ENCODE measurements at places on chromosomes 1 and 21. TPM values are rescaled to one million over a fixed set of nuclear protein-coding genes. Genes with fewer than 3 reads are reported as not detected.

F3 gene
- total RNA-seq = 184 TPM

OXCT2 gene
- total RNA-seq = 2.0 TPM

SUSD4 gene
- total RNA-seq = 1.1 TPM

DNA sequence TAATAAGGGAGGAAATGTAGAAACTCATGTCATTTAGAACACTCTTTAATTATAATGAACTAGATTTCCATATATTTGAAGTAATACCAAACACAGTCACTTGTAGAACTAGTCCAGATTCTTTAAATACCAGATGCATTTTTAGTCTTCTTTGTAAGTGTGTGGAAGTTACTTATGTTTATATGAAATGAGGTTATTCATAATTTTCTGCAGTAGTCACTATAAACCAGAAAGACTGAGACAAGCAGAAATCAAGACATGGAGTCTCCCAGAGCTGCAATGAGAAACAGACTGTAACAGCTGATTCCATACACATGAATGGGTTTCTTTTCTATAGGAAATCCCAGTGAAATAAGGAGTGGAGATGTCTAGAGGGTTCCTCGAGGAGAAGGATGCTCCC is 216.6 kb upstream of the ZP4 start:
- no peak overlapping the region for H3K4me3 ChIP-seq
- no peak overlapping the region for H3K27ac ChIP-seq
- DNase-seq = no peak
- H3K27me3 ChIP-seq = no peaks in the 10 kb centered on the region
- H3K36me3 ChIP-seq = no peaks in the 10 kb centered on the region
- peaks cover 13% of the 10 kb centered on the region for H3K4me1 ChIP-seq

DNA sequence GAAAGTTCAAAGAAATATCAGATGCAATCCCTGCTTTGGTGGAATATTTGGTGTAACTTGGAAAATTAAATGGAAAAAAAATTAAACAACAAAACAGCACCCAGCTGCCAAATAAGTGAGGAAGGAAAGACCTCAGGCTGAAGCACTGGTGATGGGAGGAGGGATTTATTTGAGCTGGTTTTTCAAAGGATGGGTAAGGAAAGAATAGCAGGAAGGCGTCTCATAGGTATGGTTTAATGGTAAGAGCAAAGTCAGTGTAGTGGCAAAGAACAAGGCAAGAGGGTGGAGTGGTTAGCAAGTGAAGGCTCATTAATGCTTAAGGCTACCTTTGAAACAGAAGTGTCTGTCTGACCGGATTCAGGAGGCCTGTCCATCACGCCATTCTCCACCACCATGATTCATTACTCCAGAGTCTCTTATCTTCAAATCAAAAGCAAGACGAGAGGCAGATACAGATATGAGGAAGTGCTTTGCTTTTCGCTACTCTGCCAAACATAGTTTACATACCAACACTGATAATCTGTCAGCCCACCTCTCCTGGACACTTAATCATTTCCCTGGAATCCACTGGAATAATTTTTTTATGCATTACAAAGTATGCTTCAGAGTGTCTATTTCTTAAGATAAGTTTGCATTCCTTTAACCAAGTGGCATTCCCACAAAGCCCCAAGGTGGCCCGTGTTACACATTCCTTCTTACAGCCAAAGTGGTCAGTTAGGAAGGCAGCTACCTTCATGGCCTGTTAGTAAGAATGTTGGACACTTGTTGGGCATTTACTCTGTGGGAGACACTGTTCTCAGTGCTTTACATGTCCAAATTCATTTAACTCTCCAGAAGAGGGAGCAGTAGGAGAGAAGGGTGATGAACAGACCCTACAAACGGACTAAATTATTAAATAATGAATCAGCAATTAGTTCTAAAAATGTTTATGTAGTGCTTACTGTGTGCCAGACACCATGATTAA is 146.6 kb downstream of the ROR1 start:
- peaks cover 6% of the 10 kb centered on the region for H3K36me3 ChIP-seq
- H3K27me3 ChIP-seq = no peaks in the 10 kb centered on the region
- DNase-seq = peak; percentile 95
- H3K4me3 ChIP-seq = peak overlapping the region; percentile 53

- H3K27ac ChIP-seq = peak overlapping the region; percentile 27
- no peak overlapping the region for H3K4me3 ChIP-seq
- peaks cover 6% of the 10 kb centered on the region for H3K36me3 ChIP-seq
- no peak for DNase-seq
Observed at GRCh38 chr1:183231545-183231944, 45.5 kb downstream of the LAMC2 start.

GRCh38 chr1:6891781-6892579 is 106.7 kb downstream of the CAMTA1 start:
- peaks cover 36% of the 10 kb centered on the region for H3K4me1 ChIP-seq
- no peak overlapping the region for H3K27ac ChIP-seq
- DNase-seq = no peak
- no peak overlapping the region for H3K4me3 ChIP-seq
- H3K27me3 ChIP-seq = no peaks in the 10 kb centered on the region
- no peaks in the 10 kb centered on the region for H3K36me3 ChIP-seq

DNA sequence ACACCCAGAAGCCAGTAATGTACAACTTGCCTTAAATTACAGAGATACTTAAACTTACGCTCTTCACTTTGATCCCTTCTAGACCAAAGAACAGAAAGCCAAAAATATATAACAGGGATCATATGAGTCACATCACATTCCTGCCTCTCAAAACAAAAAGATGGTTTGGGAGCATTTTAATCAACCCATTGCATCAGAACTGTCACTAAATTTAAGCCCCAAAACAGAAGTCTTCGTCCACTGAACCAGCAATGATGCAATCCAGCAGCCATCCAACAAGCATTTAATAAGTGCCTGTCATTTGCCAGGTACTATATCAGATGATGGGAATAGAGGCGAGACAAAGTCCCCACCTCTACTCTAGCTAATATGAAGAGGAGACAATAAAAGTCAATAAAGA is 42.7 kb upstream of the GLIS1 start:
- H3K4me3 ChIP-seq = peak overlapping the region; percentile 6
- peak; percentile 27 for DNase-seq
- H3K36me3 ChIP-seq = peaks cover 11% of the 10 kb centered on the region
- H3K4me1 ChIP-seq = peaks cover 26% of the 10 kb centered on the region
- H3K27me3 ChIP-seq = no peaks in the 10 kb centered on the region

- peaks cover 68% of the 10 kb centered on the region for H3K27me3 ChIP-seq
- no peaks in the 10 kb centered on the region for H3K36me3 ChIP-seq
- no peak overlapping the region for H3K4me3 ChIP-seq
- H3K27ac ChIP-seq = no peak overlapping the region
Observed at GRCh38 chr1:155123801-155124200, 3.9 kb upstream of the EFNA1 start.

DNA sequence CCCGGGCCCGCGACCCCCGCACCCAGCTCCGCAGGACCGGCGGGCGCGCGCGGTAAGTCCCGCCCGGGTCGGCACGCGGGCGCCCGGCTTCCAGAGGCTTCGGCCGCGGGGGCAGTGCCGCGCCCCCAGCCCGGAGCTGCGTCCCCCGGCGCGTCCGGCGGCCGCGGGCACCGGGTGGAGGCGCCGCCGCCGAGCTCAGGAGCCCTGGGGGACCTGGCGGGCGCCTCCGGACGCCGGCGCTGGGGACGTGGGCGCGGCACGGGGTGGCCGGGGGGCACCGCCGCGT is 227 bp downstream of the NBL1 start:
- no peaks in the 10 kb centered on the region for H3K36me3 ChIP-seq
- H3K27ac ChIP-seq = no peak overlapping the region
- H3K4me3 ChIP-seq = no peak overlapping the region
- H3K27me3 ChIP-seq = peaks cover 1% of the 10 kb centered on the region
- peaks cover 54% of the 10 kb centered on the region for H3K4me1 ChIP-seq

DNA sequence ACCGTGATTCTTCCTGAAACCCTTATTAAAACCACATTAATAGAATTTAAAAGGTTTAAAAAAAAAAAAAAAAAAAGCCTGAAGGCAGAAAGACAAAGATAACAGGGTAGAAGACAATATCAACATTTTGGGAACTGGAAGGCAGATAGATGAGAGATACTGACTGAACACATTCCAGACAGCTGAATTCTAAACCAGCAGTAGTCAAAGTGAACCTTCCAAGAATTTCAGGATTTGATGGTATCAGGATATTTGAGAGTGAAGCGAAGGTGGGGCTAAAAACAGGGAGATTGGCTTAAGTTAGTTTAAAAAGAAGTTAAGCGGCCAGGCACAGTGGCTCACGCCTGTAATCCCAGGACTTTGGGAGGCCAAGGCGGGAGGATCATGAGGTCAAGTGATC is 5.3 kb upstream of the CXADR start:
- no peaks in the 10 kb centered on the region for H3K36me3 ChIP-seq
- DNase-seq = no peak
- H3K27me3 ChIP-seq = peaks cover 7% of the 10 kb centered on the region
- peaks cover 16% of the 10 kb centered on the region for H3K4me1 ChIP-seq

DNA sequence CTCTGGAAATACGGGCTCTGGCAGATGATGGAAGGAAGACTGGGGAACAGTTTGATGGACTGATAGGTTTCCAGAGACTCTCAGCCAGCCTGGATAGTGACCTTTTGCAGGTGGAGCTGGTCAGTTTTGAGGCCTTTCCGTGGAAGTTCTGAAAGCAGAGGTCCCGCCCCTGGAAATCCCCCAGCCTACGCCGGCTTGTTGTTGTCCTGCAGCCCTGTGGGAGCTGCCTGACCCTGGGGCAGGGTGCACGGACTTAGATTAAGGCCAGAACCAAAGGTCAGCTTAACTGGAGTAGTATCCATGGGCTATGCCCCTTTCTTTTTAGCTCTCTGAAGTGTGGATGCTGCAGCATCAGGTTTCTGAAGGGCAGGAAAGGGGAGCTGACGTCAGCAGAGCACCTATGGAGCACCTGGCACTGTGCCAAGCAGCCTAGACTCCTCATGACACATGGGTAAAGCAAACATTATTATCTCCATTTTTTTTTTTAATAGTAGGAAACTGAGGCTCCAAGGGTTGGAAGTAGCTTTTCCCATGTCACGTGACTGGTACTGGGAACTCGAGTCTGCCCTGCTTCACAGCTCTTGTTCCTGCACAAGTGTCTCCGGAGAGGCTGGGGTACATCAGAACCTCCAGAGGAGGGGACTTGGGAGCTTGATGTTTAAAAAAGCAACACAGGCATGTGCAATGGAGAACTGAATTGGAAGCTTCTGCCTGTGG is 38.5 kb downstream of the IER5 start:
- no peaks in the 10 kb centered on the region for H3K27me3 ChIP-seq
- peaks cover 22% of the 10 kb centered on the region for H3K4me1 ChIP-seq
- H3K27ac ChIP-seq = no peak overlapping the region
- no peak for DNase-seq

DNA sequence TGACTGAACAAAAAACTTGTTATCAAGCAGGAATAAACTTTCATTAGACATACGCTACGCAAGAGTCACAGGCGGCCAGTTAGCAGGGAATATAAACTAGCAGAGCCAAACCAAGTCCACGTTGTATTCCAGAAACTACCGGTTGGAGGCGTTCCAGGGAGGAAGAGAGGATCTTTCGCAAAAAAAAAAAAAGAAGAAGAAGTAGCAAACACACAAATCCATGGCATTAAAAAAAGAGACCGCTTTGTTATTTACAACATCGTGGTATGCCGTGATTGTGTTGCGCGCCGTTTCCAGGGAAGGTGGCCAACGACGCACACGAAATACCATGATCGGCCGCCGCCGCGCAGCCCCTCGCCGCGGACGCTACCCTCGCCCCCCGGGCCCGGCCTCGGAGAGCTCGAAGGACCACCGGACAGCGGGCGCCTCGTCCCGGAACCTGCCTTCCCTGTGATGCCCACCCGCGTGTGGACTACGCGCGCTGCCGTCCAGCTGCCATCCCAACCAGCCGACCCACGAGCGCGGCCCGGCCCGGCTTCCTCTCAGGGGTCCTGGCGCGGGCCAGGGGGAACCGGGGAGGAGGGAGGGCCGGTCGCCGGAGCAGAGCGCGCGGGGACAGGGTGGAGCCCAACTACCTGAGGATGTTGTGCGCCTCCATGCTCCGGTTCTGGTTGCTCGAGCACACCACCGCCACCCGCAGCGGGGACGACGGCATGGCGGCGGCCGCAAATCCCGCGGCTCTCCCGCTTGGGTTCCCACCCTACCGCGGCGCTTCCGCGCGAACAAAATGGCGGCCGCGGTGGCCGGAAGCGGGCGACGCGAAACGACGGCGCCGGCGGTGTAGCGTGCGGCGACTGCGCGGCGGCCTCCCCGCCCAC is 581 bp downstream of the SSU72 start:
- H3K4me3 ChIP-seq = peak overlapping the region; percentile 98
- peaks cover 6% of the 10 kb centered on the region for H3K27me3 ChIP-seq
- H3K27ac ChIP-seq = peak overlapping the region; percentile 99
- H3K4me1 ChIP-seq = peaks cover 35% of the 10 kb centered on the region
- H3K36me3 ChIP-seq = peaks cover 29% of the 10 kb centered on the region

- no peaks in the 10 kb centered on the region for H3K27me3 ChIP-seq
- H3K36me3 ChIP-seq = no peaks in the 10 kb centered on the region
- peak overlapping the region; percentile 32 for H3K4me3 ChIP-seq
- no peak overlapping the region for H3K27ac ChIP-seq
- DNase-seq = peak; percentile 35
Observed at GRCh38 chr1:237901299-237901934, 10.7 kb upstream of the ZP4 start.

GRCh38 chr1:157025856-157026255 is 19.7 kb downstream of the ARHGEF11 start:
- H3K4me1 ChIP-seq = no peaks in the 10 kb centered on the region
- no peak for DNase-seq
- H3K27me3 ChIP-seq = no peaks in the 10 kb centered on the region
- H3K4me3 ChIP-seq = no peak overlapping the region
- H3K27ac ChIP-seq = no peak overlapping the region

- H3K27me3 ChIP-seq = no peaks in the 10 kb centered on the region
- H3K36me3 ChIP-seq = peaks cover 9% of the 10 kb centered on the region
- peak; percentile 70 for DNase-seq
- peak overlapping the region; percentile 98 for H3K27ac ChIP-seq
Observed at GRCh38 chr1:234978397-234979295, 150.0 kb downstream of the TOMM20 start.

GRCh38 chr1:201260236-201260590 is 23.1 kb upstream of the PKP1 start:
- no peak for DNase-seq
- 0 out of 2 replicates have a peak overlapping the region, but pooled peaks have one; percentile 21 for H3K4me3 ChIP-seq
- no peak overlapping the region for H3K27ac ChIP-seq

DNA sequence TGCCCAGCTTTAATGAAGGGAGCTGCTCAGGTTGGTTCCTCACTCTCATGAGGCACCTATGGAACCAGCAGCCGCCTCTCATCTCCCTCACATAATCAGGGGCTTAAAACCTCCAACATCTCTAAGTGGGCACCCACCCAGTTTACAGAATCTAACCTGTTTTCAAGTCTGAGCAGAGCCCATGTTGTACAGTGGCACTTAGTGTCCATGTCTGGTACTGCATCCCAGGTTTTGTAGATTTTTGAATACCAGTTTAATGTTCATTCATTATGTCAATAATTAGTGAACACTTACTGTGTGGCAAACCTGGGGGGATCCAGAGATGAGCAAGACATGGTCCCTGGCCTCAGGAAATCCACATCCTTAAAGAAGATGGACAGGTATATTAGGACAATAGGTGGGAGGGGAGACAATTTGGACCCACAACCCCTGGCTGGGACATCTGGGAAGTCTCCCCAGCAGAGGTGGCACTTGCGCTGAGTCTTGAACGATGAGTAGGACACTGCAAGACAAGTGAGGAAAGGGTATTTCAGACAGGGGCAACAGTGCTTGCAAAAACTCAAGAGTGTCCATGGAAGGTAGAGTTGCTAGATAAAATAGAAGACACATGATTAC is 83.3 kb downstream of the LACTBL1 start:
- H3K4me1 ChIP-seq = peaks cover 21% of the 10 kb centered on the region
- DNase-seq = peak; percentile 28
- peaks cover 15% of the 10 kb centered on the region for H3K36me3 ChIP-seq
- no peak overlapping the region for H3K4me3 ChIP-seq
